ENCODE measurements at places on chromosomes 13 and 19.
A peak's percentile ranks its signal among the peaks of the same experiment; 100 is the strongest.

- DNase-seq, result no peak
Measured at GRCh38 chr13:22647156-22647850, 533.5 kb upstream of the SGCG start.

DNA sequence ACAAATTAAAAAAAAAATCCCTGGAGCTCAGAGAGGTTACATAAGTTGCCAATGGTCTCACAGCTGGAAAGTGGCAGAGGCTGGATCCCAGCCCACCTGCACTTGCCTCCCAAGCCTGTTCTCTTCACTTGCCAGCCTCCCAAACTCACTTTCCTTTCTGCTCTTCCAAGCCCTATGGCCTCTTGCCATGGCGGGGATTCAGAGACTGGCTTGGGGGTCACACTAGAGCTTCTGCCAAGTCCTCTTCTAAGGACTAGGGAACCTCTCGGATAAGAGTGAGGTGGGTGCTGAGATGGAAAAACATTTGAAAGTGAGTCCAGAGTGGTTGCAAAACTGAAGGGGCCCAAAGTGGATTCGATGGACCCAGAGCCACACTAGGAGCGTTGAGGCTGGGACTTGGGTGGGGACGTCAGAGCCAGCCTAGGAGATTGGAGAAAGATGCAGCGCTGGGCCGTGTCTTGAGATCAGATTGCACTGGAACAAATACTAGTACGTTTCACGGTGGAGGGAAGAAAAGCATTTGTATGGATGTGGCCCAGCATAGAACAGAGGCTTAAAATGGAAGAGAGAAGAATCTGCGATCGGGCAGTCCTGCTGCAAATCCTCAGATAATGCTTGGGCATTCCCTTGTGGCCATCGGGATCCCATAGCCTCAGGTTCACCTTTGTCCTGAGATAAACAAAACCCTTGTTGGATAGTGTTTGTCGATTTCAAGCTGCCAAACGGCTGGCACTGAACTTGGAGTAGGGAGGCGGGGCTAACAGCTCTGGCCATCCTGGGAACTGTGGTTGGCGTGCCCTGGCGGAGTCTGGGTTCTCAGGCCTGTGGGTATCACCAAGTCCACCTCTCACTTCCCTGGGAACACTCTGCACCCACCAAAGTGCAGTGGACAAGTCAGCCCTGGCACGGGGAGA is 84.8 kb downstream of the ING1 start:
- DNase-seq, result no peak

GRCh38 chr19:35528218-35529038 is at the start of gene SBSN:
TSS of gene SBSN (minus strand) at chr19:35528311. CDS start at chr19:35528281, 30 bp downstream.
- no peak for DNase-seq

DNA sequence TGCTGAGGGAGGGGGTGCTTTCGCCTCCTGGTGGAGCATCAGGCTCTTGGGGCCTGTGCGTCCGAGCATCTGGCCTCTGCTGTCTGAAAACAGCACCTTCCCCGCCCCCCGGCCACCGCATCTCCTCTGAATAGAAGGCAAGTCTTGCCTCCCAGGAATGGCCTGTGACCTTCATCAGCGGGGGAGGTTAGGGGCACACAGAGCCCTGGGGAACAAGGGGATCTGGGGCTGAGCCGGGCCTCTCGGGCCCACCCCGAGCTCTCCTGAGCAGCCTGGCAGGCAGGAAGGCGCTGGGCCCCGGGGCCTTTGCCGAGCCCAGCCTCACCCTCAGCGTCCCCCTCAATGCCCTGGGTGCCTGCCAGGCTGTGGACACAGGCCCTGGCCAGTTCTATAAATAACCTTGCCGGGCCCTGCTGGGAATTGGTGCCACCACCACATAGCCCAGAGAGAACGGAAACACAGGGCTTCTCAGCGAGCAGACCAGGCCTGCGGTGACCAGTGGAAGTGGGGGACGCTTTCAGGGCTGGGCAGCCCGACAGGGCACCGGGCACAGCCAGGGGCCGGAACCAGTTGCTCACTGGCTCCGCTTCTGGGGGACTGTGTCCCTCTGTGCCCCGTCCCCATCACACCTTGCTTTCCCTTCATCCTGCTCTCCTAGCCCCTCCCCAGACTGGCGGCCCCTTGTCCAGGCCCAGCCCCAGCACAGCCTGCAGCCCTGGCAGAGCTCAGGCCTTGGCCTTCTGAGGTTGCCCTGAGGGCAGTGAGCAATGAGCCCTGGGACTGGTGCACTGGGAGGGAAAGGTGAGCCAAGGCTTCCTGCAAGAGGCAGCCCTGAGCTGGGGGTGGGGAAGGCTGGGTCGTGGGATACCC is 9.5 kb downstream of the STK11 start:
- no peak for DNase-seq

DNA sequence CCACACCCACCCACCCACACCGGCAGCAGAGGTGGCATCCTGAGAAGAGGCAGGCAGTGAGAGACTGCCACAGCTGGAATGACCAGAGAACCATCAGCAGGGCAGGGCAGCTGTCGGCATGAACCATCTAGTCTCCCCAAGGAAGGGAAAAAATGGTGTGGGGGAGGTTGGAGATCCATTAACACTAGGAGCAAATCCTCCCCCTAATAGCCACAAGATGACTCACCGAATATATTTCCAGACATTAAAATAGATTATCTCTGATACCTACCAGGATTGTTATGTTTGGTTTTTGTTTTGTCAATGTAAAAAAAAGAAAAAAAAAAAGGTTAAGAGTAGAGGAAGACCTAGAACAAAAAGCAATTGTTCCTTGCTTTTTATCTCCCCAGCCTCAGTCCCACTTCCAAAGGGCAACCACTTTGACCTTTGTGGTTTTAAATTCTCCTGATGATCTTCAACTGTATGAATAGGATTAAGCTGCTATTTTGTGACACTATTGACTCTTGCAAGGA is 34.2 kb downstream of the THSD1 start:
- no peak for DNase-seq

DNA sequence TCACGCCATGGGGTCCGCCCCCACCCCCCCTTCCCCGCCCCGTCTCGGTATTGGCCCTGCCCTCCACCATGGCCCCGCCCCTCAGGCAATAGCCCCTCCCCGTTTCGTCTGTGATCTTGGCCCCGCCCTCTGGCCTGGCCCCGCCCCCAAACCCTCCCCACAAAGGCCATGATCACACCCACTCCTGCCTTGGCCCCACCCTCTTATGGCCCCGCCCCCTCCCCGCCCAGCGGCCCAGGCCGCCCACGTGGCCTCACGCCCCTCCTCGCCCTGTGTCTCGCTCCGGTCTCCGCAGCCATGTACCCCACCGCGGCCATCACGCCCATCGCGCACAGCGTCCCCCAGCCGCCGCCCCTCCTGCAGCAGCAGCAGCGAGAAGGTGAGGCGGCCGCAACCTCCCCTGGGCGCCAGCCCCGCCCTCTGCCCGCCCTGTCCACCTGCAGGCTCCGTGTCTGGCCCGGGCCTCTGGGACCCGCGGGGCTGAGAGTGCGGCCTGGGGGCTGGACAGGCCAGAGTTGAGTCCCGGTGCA is 61.3 kb downstream of the CELF5 start:
- no peak for DNase-seq

- DNase-seq, result no peak
Measured at GRCh38 chr13:34611671-34612070, 330.4 kb upstream of the NBEA start.

- DNase-seq, result no peak
Measured at GRCh38 chr13:102293723-102294122, 108.1 kb downstream of the FGF14 start.

GRCh38 chr13:21326155-21327031 is 132.7 kb downstream of the ZDHHC20 start:
- DNase-seq, result no peak

DNA sequence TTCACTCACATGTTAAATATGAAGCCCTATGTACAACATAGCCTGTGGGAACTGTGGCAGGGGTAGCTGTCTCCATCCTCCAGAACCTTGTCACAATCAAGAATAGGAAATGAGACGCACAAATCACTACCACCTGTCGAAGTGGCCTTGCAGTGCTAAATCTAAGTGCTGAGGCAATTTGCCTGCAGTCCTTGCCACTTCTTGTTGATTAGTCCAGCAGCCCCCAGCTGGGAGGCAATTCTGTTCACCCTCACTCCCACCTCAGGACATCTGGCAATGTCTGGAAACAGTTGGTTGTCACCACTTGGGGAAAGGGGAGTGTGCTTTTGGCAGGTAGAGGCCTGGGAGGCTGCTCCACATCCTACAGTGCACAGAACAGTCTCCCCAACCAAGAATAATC is 10.7 kb downstream of the RFX2 start:
- no peak for DNase-seq

- no peak for DNase-seq
Measured at GRCh38 chr13:20720499-20720898, 17.0 kb downstream of the IL17D start.

- no peak for DNase-seq
Measured at GRCh38 chr19:341386-342127, 3.0 kb downstream of the MIER2 start.

DNA sequence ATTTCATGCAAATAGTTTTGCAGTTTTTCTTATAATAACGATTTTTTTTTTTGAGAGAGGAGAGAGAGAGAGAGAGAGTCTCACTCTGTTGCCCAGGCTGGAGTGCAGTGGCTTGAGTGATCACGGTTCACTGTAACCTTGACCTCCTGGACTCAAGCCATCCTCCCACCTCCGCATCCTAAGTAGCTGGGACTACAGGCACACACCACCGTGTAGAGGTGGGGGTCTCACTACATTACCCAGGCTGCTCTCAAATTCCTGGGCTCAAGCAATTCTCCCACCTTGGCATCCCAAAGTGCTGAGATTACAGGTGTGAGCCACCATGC is 26.8 kb upstream of the GJB6 start:
- no peak for DNase-seq

- no peak for DNase-seq
Measured at GRCh38 chr13:31908696-31909411, 122.7 kb upstream of the FRY start.

GRCh38 chr19:45130236-45130635 is 30.5 kb downstream of the NKPD1 start:
- no peak for DNase-seq

GRCh38 chr13:46961719-46962118 is 64.9 kb upstream of the HTR2A start:
- DNase-seq, result no peak

DNA sequence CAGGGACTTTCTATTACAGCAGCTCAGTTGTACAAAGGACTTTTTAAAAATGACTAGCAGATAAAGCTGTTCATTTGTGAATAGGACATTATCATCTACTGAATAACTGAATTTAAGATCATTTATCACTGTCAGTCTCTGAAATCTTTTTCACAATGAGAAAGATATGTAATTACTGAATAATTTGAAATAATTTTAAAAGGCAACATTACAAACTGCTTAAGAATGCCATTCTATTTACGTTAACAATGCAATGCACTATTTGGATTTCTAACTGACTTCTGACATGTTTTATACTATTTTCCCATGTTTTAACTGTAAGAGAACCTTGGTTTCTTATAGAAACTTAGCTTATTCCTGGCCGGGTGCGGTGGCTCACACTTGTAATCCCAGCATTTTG is 2033.0 kb upstream of the PCDH20 start:
- no peak for DNase-seq

GRCh38 chr19:6362027-6362350 is 658 bp downstream of the CLPP start:
- DNase-seq, result no peak

- DNase-seq, result no peak
Measured at GRCh38 chr19:7908742-7909461, 5.2 kb downstream of the MAP2K7 start.

DNA sequence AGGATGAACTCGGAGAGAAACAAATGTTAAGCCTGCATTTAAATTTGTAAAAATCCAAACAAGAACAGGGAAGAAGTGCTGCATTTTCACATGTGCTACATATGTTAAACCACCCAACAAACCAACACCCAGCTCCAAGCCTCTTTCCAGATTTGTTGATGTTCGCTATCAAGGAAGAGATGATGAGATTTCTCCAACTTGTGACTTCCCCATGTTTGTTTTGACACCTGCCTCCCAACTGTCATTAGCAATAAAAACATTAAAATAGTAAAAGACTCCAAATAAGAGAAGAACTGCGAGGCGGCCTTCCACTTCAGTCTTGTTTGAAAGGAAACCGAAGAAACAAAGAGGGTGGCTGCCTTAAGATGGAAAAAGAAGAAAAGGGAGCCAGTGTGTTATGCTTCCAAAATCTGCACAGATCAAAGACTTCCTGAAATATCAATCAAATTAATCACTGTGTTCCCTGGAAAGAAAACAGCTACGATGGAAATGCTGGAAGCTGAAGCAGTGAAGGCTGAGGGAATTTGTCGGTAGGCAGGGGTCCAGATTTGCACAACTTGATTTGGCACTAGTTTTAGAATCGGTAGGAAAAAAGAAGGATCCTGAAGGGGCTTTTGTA is 14.0 kb upstream of the GGACT start:
- no peak for DNase-seq

DNA sequence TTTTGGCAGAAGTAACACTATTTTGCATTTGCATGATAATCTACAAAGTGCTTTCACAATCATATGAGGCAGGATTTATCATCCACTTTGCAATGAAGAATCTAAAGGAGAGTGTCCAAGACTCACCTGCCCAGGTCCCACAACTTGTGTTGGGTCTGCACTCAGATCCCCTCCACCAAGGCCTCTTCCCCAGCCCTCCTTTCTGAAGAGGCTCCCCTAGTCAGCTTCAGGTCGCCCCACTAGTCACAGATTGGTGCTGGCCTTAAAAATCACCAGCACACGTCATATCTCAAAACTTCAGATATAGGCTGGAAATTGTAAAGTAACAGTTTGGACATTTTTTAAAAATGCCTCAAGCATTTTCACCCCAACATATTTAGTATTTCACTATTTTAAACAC is 17.5 kb downstream of the ATP7B start:
- DNase-seq, result no peak

- DNase-seq, result no peak
Measured at GRCh38 chr13:75628801-75629200, 7.3 kb upstream of the LMO7 start.

GRCh38 chr13:27131906-27132305 is 39.7 kb downstream of the USP12 start:
- no peak for DNase-seq

GRCh38 chr13:48603375-48603774 is 50.4 kb upstream of the CYSLTR2 start:
- no peak for DNase-seq

GRCh38 chr19:34319230-34319585 is 45.8 kb upstream of the GPI start:
- no peak for DNase-seq

GRCh38 chr13:93655154-93655553 is 428.5 kb downstream of the GPC6 start:
- DNase-seq, result no peak

GRCh38 chr19:46825731-46826055 is 25.0 kb downstream of the AP2S1 start:
- no peak for DNase-seq

GRCh38 chr19:6654347-6655310 is 15.3 kb downstream of the TNFSF14 start:
- DNase-seq, result peak; percentile 58

DNA sequence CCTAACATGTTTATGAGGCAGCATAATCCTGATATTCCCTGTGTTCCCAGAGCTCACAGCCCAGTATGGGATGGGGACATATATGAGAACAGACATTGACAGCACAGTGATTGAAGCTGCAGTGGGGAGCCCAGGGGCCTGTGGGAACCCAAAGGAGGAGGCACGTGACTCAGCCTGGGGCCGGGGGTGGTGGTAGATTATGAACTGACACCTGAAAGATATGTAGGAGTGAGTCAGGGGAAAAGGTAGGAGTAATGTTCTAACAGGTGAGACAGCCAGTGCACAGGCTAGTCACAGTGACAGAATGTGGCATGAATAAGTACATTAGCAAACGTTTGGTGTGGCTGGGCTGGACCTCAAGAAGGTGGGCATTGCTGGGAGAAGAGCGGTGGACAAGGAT is 29.0 kb downstream of the CKM start:
- DNase-seq, result no peak

GRCh38 chr13:57992416-57992815 is 360.9 kb downstream of the PCDH17 start:
- no peak for DNase-seq

Data from stimulated activated CD4-positive, alpha-beta T cell treated with anti-CD3 and anti-CD28 coated beads, Interleukin-12 subunit alpha, Interleukin-12 subunit beta, amount 100 ng/mL, for 24 hours (primary cell).